ENCODE measurements at places on chromosomes 16 and 17.

- DNase-seq: no peak
These were observed 9.1 kb upstream of the CRYBA1 start for GRCh38 chr17:29237476-29238132.

DNA sequence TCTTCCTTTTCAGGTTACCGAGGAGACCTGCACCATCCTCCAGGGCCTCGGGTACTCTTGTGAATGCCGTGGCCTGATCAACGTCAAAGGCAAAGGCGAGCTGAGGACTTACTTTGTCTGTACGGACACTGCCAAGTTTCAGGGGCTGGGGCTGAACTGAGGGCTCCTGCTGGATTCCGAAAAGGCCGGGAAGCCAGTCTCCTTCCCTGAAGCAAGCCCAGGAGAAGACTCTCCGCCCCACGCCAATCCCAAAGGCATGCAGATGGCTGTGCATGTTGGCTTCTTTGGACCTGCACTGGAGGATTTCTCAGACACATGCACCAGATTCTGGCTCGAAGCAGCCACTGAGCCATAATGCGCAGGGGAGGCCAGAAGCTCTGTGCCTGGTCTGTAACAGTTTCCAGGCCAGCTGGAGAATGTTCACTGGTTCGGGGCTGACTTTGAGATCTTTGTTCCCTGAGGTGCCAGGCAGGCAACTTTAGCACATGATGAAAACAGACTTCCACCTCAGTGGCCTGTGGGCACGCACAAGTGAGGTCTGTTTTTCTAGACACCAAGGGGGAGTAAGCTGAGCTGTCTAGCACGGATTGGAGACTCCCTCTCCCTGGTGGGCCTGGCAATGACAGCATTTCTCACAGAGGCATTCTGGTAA is 49.1 kb downstream of the ADCY7 start:
- DNase-seq: no peak

DNA sequence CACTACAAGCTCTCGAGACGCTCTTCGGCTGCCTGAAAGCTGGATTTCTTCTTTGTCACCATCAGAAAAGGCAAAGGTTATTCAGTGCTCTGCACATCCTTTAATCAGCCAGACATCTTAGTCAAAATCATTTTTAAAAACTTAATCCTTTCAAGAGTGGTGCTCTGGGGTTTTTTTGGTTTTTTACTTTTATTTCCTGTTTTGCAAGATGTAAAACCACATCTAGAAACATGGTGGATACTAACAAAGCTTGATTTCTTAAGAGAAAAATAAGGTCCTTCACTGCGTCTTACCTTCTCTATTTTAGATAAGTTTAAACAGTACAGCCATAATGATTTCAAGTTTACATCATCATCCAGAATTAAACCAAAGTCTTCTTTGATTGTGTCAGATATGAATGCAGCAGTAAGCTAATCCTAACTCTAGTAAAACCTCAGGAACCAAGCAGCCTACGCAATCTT is 6.3 kb downstream of the ANKRD11 start:
- DNase-seq: no peak

DNA sequence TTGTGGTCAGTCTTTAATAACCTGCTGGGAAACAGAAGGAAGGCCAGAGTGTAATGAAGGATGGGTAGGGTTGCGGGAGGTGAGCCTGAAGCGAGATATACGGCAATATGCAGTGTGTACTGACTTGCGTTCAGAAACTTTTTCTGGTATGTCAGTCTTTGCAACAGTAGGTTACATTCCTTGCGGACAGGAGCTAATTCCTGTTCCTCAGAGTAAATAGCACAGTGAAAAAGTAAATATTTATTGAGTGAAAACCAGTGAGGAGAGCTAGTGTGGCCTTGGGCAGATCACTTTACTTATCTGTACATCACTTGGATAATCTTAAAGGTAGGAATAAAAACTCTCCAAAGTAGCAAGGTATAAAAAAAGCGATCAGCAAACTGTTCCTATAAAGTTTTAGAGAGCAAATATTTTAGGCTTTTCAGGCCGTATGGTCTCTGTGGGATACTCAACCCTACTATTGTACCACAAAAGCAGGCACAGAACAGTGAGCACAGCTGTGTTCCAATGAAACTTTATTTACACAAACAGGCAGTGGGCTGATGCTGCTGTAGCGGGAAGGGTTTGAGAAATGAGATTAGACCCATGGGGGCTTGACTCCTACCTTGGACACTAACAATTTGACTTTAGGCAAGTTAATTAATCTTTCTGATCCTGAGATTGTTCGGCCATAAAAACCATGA is 348.0 kb downstream of the UTP18 start:
- DNase-seq: no peak

DNA sequence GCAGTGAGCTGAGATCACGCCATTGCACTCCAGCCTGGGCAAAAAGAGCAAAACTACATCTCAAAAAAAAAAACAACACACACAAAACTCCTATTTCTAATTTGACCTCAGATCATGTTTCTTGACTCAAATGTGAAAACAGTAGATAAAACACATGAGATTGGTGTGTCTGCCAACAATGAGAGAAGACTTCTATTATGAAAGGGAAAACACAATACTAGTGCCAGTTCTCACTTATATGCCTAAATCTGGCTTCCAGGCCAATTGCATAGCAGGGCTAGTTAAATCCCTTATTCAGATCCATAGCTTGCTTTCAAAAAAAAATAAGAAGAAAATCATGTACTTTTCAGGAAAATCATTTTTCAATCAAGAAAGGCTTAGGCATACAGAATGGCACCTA is 39.4 kb downstream of the AP1G1 start:
- DNase-seq: no peak
